SJSA1 (cell line): ENCODE measurements at places on chromosomes 7 and 10.

- no peaks in the 10 kb centered on the region for H3K27me3 ChIP-seq
- no peak for DNase-seq
- H3K27ac ChIP-seq: no peak overlapping the region
Observed at GRCh38 chr7:46707973-46708372, 786.9 kb upstream of the IGFBP3 start.

DNA sequence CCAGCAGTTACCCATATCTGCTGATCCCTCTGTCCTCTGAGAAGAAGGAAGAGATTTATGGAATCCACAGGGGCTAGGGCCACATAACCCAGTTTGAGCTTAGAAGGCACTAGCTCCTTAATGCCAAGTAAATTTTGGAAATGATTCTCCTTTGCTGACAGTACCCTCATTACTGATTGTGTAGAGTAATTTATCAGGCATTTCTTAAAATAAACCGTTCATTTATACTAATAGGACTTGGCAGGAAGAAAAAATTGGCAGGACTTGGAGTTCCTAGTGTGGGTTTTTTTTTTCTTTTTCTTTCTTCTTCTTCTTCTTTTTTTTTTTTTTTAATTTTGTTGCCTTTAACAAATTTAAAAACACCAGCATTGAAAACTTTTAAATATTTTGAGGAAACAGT lies 645.7 kb downstream of the SUGCT start:
- DNase-seq: no peak
- H3K36me3 ChIP-seq: no peaks in the 10 kb centered on the region
- H3K27me3 ChIP-seq: no peaks in the 10 kb centered on the region
- no peak overlapping the region for H3K4me3 ChIP-seq
- H3K27ac ChIP-seq: no peak overlapping the region
- no peaks in the 10 kb centered on the region for H3K4me1 ChIP-seq

DNA sequence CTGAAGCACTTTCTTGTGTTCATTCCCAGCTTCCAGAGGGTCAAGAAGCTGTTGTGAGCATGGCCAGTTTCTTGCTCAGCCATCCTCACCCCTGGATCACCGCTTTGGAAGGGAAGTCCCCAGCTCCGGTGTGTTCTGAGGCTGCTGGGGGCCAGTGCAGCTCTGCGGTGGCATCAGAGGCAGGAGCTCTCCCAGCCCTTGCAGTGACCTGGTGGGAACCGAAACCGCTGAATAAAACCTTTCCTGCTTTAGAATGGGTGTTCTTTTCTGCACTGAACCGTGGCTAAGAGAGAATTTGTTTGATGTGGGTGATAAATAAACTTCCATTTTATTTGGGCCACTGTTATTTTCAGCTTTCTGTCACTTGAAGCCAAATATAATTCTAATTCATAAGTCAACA lies 450.9 kb upstream of the VSTM2A start:
- no peaks in the 10 kb centered on the region for H3K4me1 ChIP-seq
- no peak overlapping the region for H3K4me3 ChIP-seq
- no peaks in the 10 kb centered on the region for H3K36me3 ChIP-seq
- DNase-seq: no peak
- no peaks in the 10 kb centered on the region for H3K27me3 ChIP-seq

- peak; percentile 77 for DNase-seq
- H3K36me3 ChIP-seq: no peaks in the 10 kb centered on the region
- H3K27ac ChIP-seq: peak overlapping the region; percentile 99
- H3K4me3 ChIP-seq: no peak overlapping the region
- peaks cover 58% of the 10 kb centered on the region for H3K4me1 ChIP-seq
- H3K27me3 ChIP-seq: no peaks in the 10 kb centered on the region
Observed at GRCh38 chr10:4771554-4772201, 54.3 kb upstream of the AKR1E2 start.

DNA sequence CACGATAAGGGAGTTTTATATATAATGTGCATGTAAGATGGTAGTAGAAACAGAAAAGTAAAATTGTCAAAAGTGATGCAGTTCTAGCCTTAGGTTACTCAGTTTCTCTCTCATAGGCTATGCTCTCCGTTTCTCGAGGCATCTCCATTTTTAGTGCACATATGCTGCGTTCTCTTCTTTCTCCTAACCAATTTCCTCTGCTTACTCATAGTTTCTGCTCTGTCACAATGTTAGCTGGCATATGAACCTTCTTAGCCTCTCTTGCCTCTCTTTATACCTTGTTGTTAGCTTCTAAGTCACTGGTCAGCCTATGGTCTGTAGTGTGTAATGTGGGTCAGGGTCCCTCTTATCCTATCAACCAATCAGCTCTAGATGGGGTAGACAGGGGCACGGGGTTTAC lies 280.6 kb upstream of the ETV1 start:
- no peaks in the 10 kb centered on the region for H3K4me1 ChIP-seq
- no peaks in the 10 kb centered on the region for H3K27me3 ChIP-seq
- no peak for DNase-seq
- H3K4me3 ChIP-seq: no peak overlapping the region
- H3K27ac ChIP-seq: no peak overlapping the region
- no peaks in the 10 kb centered on the region for H3K36me3 ChIP-seq

DNA sequence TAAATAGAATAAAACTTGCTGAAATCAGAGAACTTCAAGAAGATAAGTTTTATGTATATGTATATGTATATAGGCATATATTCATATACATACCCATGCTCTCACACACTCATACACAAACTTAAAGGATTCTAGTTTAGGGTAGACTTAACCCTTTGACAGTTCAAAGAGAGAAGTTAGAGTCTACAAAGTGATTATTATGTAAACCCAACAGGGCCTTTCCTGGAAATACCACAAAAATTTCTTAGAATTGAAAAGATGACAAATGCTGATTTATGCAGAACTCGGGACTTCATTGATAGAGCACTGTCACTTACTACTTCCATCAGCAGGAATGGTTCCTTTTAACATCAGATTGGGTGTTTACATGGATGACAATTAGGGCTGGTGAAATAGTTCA lies 763.5 kb downstream of the AUTS2 start:
- no peak overlapping the region for H3K27ac ChIP-seq
- no peak for DNase-seq
- H3K4me3 ChIP-seq: no peak overlapping the region
- no peaks in the 10 kb centered on the region for H3K4me1 ChIP-seq
- no peaks in the 10 kb centered on the region for H3K36me3 ChIP-seq

DNA sequence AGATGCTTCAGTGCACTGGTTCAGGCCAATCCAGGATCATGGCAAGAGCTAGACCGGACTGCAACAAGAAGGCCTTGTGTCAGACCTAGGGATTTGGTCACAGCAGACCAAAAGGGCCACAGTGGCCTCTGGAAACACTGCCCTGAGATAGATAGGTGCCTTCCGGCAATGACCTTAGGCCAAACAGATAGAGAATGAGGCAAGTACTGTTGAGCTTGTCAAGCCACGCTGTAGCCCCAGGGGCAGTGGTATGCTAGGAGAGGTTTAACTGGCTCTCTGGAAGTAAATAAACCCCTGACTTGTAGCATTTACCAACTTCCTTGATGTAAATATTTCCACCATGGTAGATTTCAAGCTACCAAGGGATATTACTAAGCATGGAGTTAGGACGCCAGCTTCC lies 197.5 kb downstream of the GRID1 start:
- DNase-seq: no peak
- H3K27ac ChIP-seq: no peak overlapping the region
- no peaks in the 10 kb centered on the region for H3K4me1 ChIP-seq
- H3K4me3 ChIP-seq: no peak overlapping the region

- H3K36me3 ChIP-seq: no peaks in the 10 kb centered on the region
- no peaks in the 10 kb centered on the region for H3K27me3 ChIP-seq
- peak overlapping the region; percentile 58; the same call in 1 of the 2 replicates for H3K27ac ChIP-seq
- H3K4me3 ChIP-seq: no peak overlapping the region
Observed at GRCh38 chr10:13078912-13079775, 20.8 kb upstream of the OPTN start.

DNA sequence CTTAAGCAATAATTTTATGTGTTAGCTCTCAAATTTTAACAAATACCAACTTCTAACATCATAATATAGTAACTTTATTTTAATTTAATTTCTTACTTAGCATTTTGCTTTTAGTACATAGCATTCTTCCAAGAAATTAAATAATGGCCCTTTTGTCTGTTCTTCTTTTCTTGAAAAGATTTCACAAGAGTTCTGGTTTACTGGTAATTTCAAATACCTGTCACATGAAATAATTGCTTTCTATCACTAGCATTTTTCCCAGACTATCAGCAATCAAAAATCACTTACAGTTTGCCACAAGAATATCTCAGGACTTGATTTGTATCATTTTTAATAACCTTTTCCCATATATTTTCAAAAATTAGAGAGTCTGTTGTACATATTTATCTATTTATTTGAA lies 193.0 kb downstream of the CACNA2D1 start:
- H3K4me3 ChIP-seq: no peak overlapping the region
- H3K36me3 ChIP-seq: no peaks in the 10 kb centered on the region
- DNase-seq: no peak
- H3K4me1 ChIP-seq: no peaks in the 10 kb centered on the region
- H3K27ac ChIP-seq: no peak overlapping the region
- H3K27me3 ChIP-seq: no peaks in the 10 kb centered on the region
